Activated T-helper 17 cell treated with anti-CD3 and anti-CD28 coated beads, Interleukin-2, amount 50 U/mL, for 72 hours (primary cell): ENCODE measurements at places on chromosomes 2 and 18. TPM values are rescaled to one million over a fixed set of nuclear protein-coding genes. Genes with fewer than 3 reads are reported as not detected.

GRCh38 chr2:239308661-239309397, 92.0 kb downstream of the HDAC4 start:
- no peak for ATAC-seq

GRCh38 chr2:172119089-172119488, 16.4 kb upstream of the DLX2 start:
- no peak for ATAC-seq

DNA sequence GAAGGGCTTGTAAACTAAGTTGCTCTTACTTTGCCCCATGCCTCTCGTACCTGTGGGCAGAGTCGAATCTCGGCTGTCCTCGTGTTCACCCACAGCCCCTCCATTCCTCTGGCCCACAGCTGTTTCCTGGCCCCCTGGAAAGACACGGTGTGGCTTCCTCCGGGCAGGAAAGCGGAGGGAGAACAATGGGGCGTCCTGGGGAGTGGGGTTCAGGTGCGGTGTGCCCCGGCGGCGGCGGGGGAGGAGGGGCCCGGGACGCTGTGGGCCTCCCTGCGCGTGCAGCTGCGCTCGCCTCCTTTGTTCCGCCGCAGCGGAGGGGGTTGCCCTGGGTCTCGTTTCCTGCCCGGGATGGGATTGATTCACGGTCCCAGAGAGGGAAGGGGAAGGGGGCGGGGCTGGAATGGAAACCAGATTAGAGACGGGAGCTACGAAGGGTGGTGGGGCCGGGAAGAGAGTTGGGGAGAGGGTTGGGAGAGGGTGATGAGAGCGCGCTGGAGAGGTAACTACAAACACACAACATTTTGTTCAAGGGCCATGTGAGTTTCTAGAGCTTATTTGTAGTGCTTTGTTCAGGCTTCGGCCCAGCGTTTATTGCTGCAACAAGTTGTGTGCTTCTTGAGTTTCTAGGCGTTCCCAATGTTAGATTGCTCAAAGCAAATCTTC, 796 bp downstream of the MYO1B start:
- ATAC-seq = peak; percentile 51

- ATAC-seq = no peak
These were observed 165.7 kb downstream of the RTP5 start for GRCh38 chr2:242034996-242035814.

DNA sequence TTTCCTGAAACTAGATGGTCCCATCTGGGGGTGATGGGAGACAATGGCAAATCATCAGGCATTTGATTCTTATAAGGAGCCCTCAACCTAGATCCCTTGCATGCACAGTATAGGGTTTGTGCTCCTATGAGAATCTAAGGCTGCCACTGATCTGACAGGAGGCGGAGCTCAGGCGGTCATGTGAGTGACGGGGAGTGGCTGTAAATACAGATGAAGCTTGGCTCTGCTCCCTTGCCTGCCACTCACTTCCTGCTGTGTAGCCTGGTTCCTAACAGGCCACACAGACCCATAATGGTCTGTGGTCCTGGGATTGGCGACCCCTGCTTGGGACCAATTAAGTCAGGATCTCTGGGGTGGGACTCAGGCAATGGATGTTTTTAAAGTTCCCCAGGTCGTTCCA, 293.4 kb downstream of the ZNF521 start:
- ATAC-seq = no peak

GRCh38 chr2:149994057-149994728, 406.6 kb upstream of the MMADHC start:
- no peak for ATAC-seq

GRCh38 chr2:205171261-205171940, 510.9 kb upstream of the NRP2 start:
- no peak for ATAC-seq

GRCh38 chr2:23757686-23758433, 169.1 kb downstream of the ATAD2B start:
- peak; percentile 52 for ATAC-seq

- no peak for ATAC-seq
These were observed 1.8 kb downstream of the NARS1 start for GRCh38 chr18:57619876-57620275.

DNA sequence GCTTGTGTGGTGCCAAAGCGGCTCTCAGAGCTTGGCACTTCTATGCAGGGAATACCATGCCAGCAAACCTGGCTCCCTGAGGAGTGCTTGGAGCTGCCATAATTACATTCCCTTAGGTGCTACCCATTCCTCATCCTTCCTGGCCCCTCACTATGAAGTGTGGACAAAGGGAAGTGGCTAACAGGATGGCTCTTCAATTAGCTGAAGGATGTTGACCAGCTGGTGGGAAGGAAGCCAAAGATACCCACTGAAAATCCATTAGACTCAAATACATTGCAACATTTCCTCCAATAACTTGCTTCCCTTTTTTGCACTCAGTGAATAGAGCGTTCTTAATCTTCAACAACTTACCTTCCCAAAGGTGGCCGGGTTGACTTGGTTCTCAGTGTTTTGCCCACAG, 8.5 kb downstream of the RFX8 start:
- ATAC-seq = no peak

- no peak for ATAC-seq
These were observed 164.4 kb downstream of the TNS1 start for GRCh38 chr2:217838409-217838831.

- no peak for ATAC-seq
These were observed 140.4 kb downstream of the KCTD1 start for GRCh38 chr18:26407736-26408601.

DNA sequence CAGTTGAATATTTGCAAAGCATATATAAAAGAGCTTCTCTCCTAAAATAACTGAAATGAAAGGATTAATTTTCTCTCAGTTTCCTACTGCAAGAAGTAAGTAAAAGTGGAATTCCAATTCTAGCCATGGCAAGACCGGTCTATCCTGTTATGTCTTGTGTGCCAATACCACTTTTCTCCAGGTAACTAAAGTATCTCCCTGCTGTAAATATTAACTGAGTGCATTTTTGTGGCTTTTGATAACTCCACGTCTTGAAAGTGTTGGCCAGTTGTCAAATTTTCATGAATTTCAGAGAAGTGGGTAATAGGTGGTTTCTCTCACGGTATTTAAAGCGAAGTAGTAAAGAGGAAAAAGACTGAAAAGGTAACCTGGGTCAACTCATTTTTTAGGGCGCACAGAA, 225.9 kb downstream of the NEDD4L start:
- no peak for ATAC-seq

- no peak for ATAC-seq
These were observed 162.3 kb downstream of the ACKR3 start for GRCh38 chr2:236731767-236732580.

DNA sequence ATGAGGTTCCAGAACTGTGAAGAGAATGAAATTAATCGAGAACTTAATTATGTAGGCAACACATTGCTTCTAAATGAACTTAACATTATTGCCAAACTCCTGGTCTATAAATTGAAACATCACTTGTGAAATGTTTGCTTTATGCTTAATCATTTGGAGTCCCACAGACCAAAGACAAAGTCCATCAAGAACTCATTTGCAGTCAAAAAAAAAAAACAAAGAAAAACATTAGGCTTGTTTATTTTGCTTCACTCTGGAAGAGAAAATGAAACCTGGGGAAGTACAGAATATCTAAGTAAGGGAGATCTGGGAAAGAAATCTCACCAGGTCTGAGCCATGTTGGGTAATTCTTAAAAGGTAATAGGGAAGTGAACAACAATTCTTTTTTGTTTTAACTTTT, 1363.5 kb upstream of the DDX18 start:
- no peak for ATAC-seq

- ATAC-seq = no peak
These were observed 334.6 kb upstream of the LRATD1 start for GRCh38 chr2:14297906-14298305.

GRCh38 chr18:47883771-47884413, 46.6 kb downstream of the SMAD2 start:
- ATAC-seq = peak; percentile 93

- peak; percentile 59 for ATAC-seq
These were observed 16.0 kb downstream of the PDCD1 start for GRCh38 chr2:241842620-241843211.

Gene LOXHD1
- total RNA-seq = not detected

Gene NEU4
- total RNA-seq = 1.1 TPM

Gene ASPRV1
- total RNA-seq = 3.4 TPM

Gene OSBPL1A
- 4.1 TPM for total RNA-seq

Gene SNTG2
- total RNA-seq = 0.50 TPM

Gene LCT
- total RNA-seq = 1.0 TPM

Gene LBH
- total RNA-seq = 154 TPM
